Stimulated activated CD4-positive, alpha-beta T cell treated with anti-CD3 and anti-CD28 coated beads, Interleukin-15, amount 100 ng/mL, for 1 hour (primary cell): ENCODE measurements at places on chromosomes 1 and 21.

- no peak for DNase-seq
These were observed 3.9 kb downstream of the EXTL1 start for GRCh38 chr1:26025517-26025916.

DNA sequence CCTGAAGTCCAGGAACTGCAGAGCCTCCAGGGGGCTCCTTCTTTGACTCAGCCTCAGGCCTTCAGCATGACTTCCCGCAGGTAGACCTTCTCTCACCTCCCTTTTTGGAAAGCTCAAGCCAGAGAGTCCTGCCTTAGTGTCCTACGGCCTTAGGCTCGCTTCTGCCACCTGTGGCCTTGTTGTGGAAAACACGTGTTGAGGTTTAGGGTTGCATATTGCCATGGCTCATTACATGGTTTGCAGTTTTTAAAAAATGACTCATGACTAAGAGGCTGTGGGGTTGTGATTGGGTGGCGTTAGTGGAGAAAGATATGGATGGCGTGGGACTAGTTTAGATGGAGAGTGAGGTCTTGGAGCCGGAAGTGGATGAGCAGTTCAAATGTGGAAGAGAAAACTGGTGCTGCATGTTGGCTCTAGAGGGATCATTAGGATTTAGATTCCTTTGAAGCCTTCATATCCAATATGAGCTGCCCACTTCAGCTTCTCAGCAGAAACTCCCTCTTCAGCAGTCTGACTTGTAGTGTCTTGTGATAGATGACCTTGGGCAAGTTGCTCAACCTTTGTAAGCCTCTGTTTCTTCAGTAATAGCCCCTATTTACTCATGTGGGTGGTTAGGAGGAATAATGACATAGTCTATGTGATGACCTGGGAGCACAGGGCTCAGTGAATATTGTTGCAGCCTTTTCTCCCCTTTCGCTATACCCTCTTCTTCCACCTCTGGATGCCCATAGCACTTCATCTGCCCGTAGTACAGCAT, 6.5 kb upstream of the FGGY start:
- DNase-seq: no peak

DNA sequence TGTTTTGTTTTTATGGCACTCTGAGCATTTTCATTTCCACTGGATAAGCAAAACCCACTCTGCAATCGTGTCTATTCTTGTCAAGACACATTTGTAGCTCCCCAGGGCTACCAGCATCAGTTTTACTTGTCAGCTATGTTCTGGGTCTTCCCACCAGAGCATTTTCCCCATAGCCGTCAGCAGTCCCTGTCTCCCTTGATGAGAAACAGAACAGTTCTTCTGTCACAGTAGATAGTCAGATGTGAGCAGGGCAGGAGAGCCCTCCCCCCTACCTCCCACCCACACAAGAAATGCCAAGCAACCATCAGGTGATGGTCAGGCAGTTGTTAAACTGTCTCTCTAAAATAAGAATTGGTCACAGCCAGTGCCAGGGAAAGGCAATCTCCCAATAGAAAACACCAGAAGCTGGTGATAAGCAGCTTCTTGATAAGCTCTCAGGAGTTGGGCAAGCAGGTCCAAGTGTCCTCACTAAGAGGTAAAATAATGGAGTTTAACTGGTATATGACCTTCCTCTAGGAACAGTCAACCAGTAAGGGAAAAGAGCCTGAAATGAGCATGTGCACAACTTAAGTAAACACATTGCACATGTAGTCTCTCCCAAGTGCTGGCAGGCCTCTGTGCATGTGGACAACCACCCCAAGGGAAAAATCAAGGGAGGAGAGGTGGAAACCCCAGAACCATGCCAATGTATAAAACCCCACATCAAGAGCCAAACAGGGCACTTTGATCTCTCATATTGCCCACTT, 208.2 kb downstream of the S1PR1 start:
- DNase-seq: no peak

- DNase-seq: no peak
These were observed 55.9 kb downstream of the NENF start for GRCh38 chr1:212488436-212489283.

DNA sequence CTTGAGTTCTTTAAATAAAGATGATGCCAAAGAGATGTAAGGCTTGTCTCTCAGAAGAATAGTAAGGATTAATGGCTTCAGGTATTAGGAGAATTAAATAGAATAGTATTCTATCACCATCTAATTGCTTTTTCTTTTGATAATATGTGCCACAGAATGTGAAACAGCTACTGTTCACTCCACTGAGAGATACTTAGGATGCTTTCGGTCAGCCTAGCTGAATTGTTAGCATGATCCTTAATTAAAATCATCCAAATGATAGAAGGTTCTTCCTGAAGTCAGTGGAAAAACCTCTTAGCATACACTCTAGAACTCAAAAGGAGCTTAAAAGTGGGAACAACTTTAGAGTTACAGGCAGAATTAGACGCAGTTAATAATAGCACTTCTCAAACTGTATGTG, 97.0 kb downstream of the RASAL2 start:
- DNase-seq: no peak

DNA sequence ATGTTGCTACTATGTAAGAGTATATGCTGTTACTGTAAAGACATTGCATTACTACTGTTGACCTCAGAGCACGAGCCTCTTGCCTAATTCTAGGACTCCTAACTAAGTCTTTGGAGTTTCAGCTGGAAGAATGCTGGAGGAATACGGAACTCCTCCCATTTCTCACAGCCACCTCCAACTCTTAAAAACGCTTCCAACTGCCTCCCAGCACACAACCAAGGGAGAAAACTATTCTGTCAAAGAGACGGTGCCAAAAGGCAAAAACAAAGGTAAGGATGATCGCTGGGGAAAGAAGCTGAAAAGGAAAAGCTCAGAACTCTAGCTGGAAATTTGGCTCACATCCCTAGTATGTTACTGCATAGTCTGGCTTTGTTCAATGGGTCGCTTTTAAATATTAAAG, at the start of gene FMO2:
Gene FMO2, plus strand, starts transcription at position 210 of the 400 bp plus-strand sequence. CDS start 414 bp downstream, outside the sequence.
- no peak for DNase-seq

DNA sequence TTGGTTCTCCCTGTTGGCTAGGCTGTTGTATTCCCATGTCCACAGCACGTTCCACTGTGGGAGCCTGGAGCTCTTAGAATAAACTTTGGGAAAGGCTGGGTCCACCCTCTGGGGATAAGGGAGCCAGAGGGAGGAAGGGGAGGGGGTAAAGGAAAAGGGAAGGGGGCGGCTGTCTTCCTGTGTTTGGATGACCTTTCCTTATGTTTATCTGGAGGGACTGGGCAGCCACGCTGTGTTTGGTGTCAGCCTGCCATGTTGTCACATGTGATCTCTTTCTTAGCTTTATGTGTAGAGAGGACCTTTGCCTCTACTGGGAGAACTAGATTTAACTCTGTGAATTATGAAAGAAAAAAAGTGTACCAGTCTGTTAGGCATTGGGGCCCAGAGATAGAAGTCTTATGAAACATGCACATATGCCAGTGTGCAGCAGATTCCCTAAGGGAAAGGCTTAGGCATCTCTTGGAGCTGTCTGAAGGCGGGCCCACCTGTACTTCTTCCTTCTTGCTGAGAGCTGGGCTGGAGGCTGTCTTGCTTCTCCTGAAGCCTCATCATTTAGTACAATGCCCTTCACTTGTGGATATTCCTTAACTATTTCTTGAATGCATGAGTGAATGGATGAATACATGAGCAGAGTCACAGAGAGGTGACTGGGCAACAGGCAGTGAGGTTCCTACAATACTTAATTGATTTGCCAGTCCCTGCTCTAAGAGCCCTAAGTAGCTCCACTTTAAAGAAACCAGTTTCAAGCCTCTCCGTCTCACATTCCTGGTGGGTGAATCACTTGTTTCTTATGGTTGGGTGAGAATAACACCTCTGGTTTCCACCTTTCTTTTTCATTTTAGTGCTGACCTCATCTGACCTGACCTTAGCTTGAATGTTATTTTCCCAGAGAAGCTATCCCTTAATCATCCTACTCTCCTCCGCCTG, 62.5 kb upstream of the ARHGAP29 start:
- no peak for DNase-seq

- DNase-seq: peak; percentile 36
These were observed 859 bp upstream of the LRRC8B start for GRCh38 chr1:89523572-89524368.

- no peak for DNase-seq
These were observed 54.2 kb downstream of the SLC2A1 start for GRCh38 chr1:42904434-42904833.

DNA sequence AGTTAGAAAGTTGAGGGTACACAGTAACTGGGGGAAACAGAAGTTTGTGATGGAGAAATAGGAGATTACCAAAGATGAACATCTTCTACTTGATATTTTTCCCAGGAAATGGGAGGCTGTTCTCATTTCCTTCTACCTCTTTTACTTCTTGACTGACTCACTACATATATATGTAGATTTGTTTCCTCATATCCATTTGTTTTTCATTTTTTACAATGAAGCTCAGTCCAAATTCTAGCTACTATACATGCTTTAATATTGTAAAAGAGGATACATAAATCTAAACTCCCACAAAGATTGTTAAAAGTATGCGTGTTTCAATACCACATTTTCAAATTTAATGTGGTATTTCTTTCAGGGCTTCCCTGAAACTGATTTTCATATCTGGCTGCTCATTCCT, 366.6 kb upstream of the NCAM2 start:
- DNase-seq: no peak

DNA sequence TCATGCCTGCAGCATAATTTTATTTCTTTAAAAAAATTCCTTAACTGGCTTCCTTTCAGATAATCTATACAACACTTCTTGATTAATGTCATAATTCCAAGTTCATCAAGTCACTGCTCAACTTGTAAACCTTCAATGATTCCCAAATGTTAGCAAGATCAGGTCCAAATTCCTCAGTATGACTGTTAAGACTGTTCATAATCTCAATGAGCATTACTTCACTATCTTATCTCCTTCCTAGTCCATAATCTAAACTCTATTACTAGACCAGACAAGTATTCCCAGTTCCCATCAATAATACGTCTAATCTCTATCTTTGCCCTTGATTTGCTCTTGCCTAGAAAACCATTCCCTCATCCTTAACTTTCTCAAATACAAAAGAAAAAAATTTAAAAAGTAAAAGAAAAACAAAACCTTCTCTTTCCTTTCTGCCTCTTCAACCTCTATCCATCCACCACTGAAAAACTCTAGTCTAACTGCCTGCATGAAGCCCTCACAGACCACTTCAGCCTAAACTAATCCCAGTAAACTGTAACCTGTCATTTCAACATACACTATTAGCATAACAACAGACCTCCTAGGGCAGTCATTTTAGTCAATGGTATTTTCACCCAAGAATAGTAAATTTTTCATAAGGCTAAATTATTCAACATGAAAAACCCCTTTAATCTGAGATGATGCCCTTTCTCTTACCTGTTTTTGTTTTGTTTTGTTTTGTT, 15.5 kb downstream of the LUZP1 start:
- DNase-seq: no peak

- no peak for DNase-seq
These were observed 20.4 kb upstream of the FHAD1 start for GRCh38 chr1:15226388-15227255.

DNA sequence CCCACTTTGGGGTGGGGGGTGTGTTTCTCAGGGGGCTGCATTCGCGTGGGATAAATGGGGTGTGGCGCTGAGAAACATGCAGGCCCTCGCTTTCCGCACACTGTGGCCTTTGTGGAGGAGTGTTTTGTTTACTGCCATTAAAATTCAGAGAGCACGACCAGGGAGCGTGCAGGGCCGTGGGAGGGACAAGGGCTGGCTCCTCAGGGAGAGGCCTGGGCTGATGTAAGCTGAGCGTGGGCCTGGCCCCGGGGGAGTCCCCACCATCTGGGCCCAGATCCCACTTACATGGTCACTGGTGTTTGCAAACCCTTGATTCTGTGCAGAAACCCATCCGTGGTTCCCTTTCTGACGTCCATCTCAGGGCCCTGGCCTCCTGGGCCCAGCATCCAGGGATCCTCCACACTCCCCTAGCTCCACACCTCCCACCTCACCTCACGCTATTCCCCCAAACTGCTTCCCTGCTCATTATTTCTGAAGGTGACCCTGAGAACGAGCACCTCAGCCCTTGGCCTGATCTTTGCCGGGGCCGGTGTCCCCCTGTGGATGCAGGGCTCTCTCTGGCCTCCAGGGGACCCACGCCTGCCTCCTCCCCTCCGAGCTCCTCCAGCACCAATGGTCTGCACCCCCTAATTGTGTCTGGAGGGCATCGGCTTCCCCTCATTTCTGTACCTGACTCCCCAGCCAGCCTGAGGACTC, 92.5 kb upstream of the SIM2 start:
- no peak for DNase-seq

GRCh38 chr21:17732306-17732705, 86.8 kb downstream of the C21orf91 start:
- DNase-seq: no peak
